ENCODE measurements at places on chromosomes 3 and 15. TPM values are rescaled to one million over a fixed set of nuclear protein-coding genes. Genes with fewer than 3 reads are reported as not detected.

GRCh38 chr15:73346735-73347312 is 21.9 kb downstream of the HCN4 start:
- DNase-seq = no peak

DNA sequence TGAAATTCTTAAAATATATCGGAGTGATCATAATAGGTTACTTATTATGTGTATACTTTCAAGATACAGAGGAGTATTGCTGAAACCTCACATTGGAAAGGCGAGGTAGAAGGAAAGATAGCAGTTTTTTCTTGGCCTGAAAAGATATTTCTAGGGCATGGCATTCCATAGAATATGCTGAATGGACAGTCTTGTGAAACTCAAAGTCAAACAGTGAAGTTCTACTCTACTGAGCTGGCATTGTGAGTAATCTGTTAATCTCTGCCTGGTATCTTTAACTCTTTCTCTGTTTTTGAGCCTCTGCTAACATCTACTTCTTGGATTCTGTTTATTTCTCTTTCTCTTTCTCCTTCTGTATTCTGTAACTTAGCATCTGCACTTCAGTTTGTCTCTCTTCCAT is 176.3 kb upstream of the ZBTB20 start:
- no peak for DNase-seq

DNA sequence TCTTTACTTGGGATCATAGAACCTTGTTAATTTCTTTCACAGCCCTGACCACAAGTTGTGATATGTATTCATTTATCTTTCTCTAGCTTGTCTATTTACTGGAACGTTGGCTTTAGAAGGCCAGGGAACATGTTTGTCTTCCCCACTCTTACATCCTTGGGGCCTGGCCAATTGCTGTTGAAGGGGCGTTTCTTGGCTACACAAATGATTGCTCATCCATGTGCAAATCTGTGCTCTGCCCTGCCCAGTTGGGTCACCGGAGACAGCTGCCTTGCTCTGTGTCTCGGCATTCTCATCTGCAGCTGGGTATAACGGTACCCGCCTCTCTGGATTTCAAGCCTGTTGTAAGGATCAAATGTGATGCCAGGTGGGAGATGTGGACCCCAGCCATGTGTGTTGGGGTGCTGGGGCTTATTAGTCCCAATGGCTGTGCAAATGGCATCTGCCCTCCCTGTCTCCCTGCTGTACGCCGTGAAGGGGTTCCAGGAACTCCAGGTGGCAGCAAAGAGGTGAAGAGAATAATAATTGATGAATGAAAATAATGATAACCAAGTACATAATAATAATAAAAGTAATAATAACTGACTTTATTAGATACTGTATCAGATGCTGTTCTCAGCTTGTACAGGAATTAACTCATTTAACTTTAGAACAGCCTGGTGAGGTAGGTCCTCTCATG is 24.0 kb upstream of the TLE3 start:
- DNase-seq = no peak

- no peak for DNase-seq
Measured at GRCh38 chr3:117404141-117404540, 694.6 kb downstream of the TUSC7 start.

GRCh38 chr3:58052373-58053273 is 44.4 kb downstream of the FLNB start:
- no peak for DNase-seq

- no peak for DNase-seq
Measured at GRCh38 chr3:34239287-34239686, 440.9 kb downstream of the PDCD6IP start.

DNA sequence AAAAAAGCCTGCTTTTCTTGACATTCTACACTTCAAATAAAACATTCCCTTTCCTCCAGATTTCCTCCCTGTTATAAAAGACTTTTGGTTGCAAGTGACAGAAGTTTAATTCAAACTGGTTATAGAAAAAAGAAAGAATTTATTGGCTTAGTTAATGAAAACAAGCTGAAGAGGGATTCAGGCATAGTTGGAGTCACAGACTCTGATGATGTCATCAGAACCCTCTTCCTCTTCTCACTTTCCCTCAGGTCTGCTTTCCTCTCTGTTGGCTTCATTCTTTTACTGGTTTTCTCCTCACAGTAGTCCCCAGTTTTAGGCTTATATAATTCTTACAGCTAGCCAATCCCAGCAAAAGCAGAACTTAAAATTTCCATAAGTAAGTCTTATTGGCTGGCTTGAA is 32.0 kb upstream of the MBNL1 start:
- no peak for DNase-seq

DNA sequence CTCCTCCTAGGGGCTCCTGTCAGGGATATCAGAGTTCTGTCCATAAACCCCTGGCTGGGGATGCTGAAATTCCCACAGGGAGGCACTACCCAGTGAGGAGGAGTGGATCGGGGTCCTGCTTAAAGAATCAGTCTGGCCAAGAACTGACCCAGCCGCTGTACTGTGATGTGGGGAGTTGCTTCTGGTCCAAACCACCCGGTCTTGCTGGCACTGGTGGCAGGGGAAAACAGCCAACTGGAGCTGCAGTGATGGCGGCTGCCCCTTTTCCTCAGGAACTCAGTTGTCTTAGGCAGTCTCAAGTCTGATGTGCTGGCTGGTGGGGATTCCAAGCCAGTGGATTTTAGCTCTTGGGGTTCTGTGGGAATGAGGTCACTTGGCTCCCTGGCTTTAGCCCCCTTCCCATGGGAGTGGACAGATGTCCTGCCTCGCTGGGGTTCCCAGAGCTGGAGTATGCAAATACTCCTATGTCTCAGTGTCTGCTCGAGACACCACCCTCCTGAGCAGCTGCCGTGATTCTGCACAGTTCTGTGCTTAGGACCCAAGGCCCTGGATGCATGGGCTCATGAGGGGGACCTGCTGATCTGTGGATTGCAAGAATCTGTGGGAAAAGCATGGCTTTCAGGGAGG is 97.1 kb downstream of the SLC25A26 start:
- DNase-seq = no peak

DNA sequence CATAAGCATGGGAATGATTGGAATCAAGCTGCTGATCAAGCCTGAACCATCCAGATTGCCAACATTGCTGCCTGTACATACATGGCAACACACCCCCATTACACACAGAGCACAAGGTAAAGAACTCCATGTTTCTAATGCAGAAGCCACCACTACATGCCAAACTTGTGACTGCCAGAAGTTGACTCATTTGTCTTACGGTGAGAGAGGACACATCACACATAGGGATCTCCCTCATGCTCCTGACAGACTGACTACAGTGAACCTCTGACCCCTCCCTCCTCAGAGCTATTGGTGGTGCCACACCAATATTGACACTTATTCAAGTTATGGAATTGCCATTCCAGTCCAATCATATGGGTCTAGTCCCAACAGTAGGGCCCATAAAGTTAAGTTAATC is 42.3 kb downstream of the EFHB start:
- DNase-seq = no peak

GRCh38 chr3:62534326-62534725 is 161.0 kb upstream of the FEZF2 start:
- no peak for DNase-seq

GRCh38 chr15:67098768-67099282 is 33.4 kb downstream of the SMAD3 start:
- no peak for DNase-seq

- no peak for DNase-seq
Measured at GRCh38 chr3:60017631-60018030, 967.8 kb upstream of the CFAP20DC start.

DNA sequence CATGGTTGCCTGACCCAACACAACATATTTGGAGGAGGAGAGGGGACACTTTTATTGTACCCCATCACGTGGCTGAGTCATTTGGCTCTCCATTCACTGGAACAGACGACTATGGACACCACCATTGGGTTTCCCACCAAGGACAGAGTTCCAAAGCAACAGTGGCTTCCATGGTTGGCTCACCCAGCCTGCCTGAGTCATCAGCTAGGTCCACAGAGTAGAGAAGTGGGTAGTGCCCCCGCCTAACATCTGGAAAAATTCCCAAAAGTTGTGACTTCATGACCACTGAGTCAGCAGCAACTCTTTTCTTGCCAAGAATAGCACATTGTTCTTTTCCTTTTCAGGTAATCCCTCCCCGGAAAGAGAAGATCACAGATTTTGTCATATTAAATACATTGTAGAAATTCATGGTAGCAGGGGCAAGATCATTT is 3.0 kb upstream of the PPP1R2 start:
- no peak for DNase-seq

Gene RTF1
- polyA plus RNA-seq = 70.0 TPM

Gene GREM1
- 0.12 TPM for polyA plus RNA-seq

Gene ZPLD1
- polyA plus RNA-seq = 0.62 TPM

Gene PLCH1
- polyA plus RNA-seq = 10.1 TPM

Gene C3orf85
- 16.6 TPM for polyA plus RNA-seq

Gene ISY1
- polyA plus RNA-seq = 55.2 TPM

Data from right renal cortex interstitium (tissue), 3 donors.